ENCODE measurements at places on chromosomes 13 and 19.

DNA sequence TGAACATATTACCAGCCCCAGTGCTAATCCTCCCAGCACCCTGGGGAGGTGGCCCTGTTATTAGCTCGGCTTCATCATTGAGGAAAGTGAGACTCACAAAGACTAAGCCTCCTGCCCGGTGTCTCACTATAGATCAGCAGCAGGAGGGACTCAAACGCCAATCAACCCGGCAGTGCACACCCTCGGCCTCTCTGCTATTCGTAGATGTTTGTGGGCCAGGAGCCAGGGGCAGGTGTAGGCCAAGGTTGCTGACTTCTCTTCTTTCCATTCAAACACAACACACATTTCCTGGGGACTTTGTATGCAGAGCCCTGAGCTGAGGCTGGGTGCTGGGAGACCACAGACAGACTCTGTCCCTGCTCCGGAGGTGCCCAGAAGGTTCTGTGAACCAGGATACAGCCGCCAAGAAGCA is 9.4 kb upstream of the SBK3 start:
- no peak for DNase-seq

GRCh38 chr13:28410096-28410495 is 84.8 kb downstream of the FLT1 start:
- no peak for DNase-seq

GRCh38 chr13:81133066-81133465 is 792.1 kb upstream of the SPRY2 start:
- DNase-seq: no peak

DNA sequence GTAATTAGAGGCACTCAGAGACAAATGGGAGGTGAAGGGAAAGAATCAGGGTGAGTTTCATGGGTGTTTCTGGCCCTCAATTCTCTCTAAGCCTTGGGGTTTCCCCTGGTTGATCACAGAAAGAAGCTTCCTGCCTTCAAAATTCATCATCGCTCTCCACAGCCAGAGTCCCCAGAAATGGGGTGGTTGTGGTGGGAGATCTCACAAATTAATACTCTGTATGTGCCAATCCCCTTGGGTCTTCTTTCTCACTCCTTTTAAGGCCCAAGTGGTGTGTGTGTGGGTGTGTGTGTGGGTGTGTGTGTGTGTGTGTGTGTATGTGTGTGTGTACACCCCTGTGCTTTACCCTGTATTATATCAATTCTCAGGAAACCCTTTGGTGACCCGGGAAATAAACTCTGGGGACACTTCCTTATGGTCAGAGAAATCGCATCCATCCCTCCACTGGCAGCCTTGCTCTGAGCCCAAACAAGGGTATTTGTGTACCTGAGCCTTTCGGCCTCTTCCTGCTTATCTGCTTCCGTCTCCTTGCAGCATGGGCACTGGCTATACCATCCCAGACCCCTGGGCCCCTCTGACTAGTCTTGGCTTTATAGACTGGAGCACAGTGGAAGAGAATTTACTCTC is 2.8 kb upstream of the FCGBP start:
- DNase-seq: peak; percentile 36

DNA sequence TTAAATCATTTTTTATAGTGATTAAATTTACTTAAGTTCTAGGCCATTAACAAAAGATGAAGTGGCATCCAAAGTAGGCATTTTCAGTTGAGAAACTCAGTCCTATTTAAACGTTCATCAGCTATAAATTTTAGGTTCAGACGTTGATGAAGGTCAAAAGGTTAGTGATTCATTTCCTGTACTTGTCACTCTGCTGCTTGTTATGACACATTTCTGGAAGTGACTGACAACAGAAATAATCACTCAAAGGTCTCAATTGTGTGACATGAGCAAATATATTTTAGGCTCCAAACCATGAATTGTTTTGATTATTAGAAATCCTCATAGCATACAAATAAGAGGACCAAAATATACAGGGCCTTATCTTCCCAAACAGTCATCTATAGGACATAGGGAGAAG is 10.3 kb upstream of the EDNRB start:
- DNase-seq: peak; percentile 20

DNA sequence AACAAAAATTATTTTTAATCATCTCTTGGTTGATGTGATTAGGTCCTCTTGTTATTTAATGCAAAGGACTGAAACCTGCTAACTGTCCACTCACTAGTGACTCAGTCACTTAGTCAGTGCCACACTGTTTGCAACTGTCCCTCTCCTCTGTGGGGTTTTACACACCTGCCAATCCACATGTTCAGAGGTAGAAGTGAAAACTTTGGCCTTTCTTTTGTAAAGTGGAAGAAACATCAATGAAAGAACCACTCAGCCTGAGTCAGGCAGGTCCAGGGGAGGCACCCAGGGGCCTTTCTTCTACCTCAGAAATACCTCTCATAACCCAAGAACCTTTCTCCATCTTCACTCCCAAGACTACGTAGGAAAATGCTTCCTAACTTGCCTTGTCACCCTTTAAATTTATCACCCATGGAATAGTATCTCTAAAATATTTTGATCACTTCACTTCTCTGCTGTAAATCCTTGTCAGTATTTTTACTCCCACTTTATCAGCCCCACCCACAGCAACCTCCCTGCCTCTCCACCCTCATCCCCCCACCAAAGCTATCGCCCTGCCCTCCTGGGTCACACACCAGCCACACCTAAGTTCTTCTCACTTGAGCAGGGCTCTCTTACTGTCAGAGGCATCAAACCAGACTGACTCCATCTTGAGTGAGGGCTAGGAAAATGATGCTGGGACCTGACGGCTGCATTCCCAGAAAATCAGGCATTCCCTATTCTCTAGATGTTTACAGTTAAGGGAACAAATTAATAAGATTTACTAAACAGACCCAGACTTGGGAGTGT is 29.6 kb upstream of the EEF1AKMT1 start:
- no peak for DNase-seq

DNA sequence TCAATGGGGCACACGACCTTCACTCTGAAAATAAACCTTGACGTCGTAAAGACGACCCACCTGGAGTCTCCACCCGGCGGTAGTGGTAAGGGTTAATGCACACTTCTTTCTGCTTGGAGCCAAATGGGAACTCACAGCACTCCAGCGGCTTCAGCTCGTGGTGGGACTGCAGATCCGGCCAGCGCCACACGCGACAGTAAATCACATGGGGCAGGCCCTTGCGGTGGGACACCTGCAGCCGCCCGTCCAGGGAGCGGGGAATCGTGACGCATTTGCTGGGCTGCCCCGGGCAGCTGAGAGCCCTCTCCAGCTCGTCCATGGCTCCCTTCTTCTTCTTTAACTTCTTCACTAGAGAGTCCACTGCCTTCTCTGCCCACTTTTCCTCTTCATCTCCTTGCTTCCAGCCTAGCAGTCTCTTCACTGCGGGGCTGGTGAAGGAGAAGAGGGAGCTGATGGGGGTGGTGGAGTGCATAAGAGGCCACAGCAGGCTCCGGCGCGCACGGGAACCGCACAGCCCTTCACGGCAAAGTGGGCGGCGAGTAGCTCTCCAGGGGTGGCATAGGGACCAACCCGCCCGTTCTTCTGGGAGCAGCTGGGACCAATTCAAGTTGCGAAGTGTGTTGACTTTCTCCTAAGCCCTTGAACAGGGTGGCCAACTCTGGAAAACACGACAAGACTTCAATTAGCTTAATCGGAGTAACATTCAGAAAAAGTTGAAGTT is 40.7 kb downstream of the SMAD9 start:
- DNase-seq: no peak

DNA sequence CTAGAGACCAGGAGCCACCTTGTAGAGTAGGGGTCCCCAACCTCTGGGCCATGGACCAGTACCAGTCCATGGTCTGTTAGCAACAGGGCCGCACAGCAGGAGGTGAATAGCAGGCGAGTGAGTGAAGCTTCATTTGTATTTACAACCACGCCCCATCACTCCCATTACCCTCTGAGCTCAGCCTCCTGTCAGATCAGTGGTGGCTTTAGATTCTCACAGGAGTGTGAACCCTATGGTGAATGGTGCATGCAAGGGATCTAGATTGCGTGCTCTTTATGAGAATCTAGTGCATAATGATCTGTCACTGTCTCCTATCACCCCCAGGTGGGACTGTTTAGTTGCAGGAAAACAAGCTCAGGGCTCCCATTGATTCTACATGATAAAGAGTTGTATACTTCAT is 303.6 kb downstream of the KCNRG start:
- no peak for DNase-seq

DNA sequence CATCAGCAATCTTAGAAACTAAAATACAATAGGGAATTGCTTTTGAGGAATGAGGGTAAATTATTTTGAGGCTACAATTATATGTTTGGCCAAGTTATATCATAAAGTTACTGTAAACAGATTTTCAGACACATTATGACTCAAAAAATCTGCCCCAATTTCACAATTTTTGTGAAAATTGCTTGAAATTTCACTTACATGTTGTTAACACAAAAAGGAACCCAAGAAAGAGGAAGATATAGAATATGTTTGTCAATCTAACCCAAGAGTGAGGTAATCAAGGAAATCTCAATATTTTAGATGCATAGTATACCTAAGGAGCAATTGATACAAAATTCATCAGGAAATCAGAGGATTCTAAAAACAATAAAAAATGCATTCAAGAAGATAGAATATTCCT is 73.9 kb upstream of the FNDC3A start:
- peak; percentile 98 for DNase-seq

DNA sequence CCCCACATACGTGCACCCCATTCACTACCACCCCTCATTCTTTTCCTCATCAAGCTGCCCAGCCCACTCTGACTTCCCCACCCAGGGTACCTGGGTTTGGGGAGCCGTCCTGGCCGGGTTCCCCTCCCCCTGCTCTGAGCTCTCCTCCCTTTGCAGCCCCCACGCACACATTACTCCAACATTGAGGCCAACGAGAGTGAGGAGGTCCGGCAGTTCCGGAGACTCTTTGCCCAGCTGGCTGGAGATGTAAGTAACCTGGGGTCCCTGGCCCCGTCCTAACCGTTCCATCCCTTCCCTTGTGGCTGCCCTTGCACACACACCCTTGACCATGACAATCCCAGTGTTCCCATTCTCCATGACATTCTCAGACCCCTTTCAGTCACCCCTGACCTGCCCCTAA is 2.6 kb downstream of the CAPNS1 start:
- no peak for DNase-seq

DNA sequence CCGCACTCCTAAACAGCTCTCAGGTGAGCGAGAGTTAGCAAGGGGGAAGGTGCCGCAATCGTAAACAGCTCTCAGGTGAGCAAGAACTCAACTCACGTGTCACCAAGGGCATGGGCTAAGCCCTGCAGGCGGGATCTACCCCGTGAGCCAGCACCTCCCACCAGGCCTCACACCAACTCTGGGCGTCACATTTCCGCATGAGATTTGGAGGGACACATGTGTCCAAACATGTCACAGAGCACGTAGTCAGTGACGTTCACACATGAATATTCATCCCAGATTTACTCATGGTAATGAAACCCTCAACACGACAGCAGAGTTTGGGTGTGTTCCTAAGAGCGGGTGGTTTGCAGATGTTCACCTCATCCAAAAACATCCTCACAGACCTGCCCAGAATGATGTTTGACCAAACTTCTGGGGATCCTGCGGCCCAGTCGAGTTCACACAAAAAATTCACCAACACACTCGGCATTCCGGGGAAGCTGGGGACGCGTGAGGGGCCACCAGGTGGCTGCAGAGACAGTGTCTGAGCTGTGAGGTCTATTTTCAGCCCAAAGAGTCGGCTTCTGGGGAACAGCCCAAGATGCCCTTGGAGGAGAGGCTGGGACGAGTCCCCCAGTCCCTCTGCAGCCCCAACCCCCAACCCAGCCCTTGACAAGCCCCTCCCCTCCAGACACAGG is 19.6 kb downstream of the C2CD4C start:
- no peak for DNase-seq

DNA sequence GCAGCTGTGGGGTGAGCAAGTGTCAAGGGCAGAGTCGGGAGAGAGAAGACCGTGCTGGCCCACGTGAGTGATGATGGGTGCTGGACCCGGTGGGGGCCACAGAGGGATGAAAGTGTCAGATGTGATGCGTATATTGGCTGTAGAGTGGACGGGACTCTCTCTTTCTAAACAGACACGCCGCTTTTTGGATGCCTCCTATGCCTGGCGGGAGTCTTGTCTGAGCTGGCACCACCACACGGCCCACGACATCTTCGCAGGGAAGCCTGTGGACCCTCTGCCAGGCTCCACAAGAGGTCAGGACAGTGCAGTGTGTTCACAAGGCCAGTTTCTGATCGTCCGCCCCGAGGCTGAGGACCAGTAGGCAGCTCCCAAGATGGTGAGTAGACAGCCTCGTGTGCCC is 12.9 kb upstream of the MRI1 start:
- DNase-seq: no peak

GRCh38 chr13:95304453-95304852 is 3.2 kb upstream of the ABCC4 start:
- DNase-seq: no peak

DNA sequence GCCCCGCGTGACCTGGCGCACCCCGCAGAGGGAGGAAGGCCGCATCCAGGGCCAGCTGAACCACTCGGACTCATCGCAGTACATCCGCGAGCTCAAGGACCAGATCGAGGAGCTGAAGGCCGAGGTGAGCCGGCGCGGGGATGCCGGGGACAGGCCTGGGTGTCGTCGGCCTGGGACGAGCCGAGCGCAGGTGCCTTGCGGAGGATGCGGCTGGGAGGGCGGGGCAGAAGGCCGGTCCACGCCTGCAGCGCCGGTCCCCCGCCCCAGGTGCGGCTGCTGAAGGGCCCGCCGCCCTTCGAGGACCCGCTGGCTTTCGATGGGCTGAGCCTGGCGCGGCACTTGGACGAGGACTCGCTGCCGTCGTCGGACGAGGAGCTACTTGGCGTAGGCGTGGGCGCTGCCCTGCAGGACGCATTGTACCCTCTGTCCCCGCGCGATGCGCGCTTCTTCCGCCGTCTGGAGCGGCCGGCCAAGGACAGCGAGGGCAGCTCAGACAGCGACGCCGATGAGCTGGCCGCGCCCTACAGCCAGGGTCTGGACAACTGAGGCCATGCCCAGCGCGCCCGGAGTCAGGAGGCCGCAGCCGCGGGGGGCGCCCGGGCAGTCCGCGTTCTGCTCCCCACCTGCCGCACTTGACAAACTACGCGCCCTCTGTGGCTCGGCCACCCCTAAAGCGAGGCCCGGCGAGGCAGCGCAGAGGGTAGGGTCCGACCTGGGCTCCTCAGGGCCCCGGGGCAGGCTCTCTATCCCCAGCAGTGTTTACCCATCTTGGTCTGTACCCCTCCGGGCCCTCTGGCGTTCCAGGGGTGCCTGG is 10.8 kb downstream of the PRR36 start:
- no peak for DNase-seq

Data from inflammatory macrophage treated with lipopolysaccharide for 1 hour (primary cell).